GM12864 (cell line): ENCODE measurements at places on chromosomes 4 and X.

GRCh38 chrX:3244203-3244743, 102.2 kb downstream of the MXRA5 start:
- DNase-seq, result no peak

- DNase-seq, result no peak
Observed at GRCh38 chrX:136827026-136827425, 46.3 kb upstream of the ARHGEF6 start.

DNA sequence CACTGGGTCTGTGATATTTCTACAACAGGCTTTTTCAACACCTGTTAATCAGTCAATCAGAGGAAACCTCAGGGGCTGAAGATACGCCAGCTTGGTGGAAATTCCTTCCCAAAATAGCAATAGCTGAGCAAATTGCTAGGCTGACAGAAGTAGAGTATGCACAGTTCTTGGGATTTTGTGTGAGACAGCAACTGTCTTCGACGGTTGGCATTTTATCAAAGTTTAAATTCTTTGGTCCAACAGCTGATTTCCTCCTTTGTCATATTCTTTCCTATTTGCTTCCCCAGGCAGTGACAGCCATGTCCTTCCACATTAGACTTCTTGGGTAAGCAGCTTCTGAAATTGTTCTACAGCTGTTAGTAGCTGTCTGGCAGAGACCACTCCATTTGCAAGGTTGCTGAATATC, 8.0 kb upstream of the PALLD start:
- no peak for DNase-seq

- DNase-seq, result no peak
Observed at GRCh38 chrX:13092455-13092941, 48.1 kb upstream of the FAM9C start.

GRCh38 chr4:7649741-7650531, 215.2 kb upstream of the PSAPL1 start:
- no peak for DNase-seq
